ENCODE measurements at places on chromosomes 3 and 15.

- DNase-seq: no peak
Observed at GRCh38 chr3:152254041-152254440, 14.7 kb upstream of the MBNL1 start.

GRCh38 chr3:64505419-64505818, 182.4 kb downstream of the ADAMTS9 start:
- no peak for DNase-seq

- DNase-seq: peak; percentile 76
Observed at GRCh38 chr3:134364061-134364935, 9.9 kb downstream of the AMOTL2 start.

- DNase-seq: no peak
Observed at GRCh38 chr15:81749716-81750375, 296.0 kb downstream of the MEX3B start.

GRCh38 chr15:42106288-42106687, 11.9 kb upstream of the PLA2G4D start:
- DNase-seq: no peak

DNA sequence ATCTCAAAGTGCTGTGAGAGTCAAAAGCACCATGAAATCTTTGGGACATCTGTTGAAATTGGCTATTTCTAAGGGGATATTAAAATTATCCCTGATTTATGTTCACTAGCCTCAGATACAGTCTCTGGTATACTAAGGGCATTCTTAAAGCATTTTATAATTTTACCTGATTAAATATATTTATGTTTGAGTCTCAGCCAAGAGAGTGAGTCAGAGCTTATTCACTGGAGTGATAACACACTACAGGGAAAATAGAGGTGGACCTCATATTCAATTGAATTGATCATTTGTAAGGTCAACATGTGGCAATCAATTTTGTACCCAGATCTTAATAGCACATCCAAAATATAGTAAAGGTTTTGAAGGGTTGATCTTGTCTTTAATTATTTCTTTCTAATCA, 733.6 kb downstream of the EPHA3 start:
- DNase-seq: no peak

GRCh38 chr3:138675393-138675792, 66.8 kb downstream of the FAIM start:
- DNase-seq: no peak

- no peak for DNase-seq
Observed at GRCh38 chr3:143961342-143961741, 10.3 kb upstream of the DIPK2A start.

- peak; percentile 19 for DNase-seq
Observed at GRCh38 chr3:58497097-58497496, 5.2 kb downstream of the KCTD6 start.

GRCh38 chr3:32195995-32196540, 42.4 kb upstream of the CMTM8 start:
- no peak for DNase-seq

GRCh38 chr3:57974796-57975388, 33.3 kb upstream of the FLNB start:
- DNase-seq: no peak

DNA sequence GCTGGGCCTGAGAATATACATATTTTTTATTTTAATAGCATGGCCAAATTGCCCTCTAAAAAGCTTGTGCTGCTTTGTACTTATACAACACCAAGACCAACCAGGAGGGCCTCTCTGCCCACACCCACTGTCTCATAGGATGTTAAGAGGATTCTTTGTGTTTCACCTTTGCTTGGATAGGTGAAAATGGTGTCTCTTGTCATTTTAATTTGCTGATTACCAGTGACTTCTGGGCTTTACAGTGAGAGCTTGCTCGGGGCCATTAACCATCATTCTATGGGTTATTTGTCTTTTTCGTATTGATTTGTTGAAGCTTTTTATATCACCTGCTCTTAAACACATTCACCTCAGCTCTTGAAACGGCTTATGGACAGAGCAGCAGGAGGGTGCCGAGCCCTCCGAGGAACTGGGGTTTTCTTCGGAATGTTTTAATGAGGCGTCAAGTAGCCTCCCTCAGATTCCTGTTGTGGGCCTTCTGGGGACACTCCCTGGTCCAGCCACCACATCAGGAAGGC, 10.5 kb downstream of the PTH1R start:
- no peak for DNase-seq

- no peak for DNase-seq
Observed at GRCh38 chr15:41782371-41783282, 8.3 kb downstream of the MAPKBP1 start.

- no peak for DNase-seq
Observed at GRCh38 chr3:182782149-182782548, 11.2 kb upstream of the ATP11B start.

DNA sequence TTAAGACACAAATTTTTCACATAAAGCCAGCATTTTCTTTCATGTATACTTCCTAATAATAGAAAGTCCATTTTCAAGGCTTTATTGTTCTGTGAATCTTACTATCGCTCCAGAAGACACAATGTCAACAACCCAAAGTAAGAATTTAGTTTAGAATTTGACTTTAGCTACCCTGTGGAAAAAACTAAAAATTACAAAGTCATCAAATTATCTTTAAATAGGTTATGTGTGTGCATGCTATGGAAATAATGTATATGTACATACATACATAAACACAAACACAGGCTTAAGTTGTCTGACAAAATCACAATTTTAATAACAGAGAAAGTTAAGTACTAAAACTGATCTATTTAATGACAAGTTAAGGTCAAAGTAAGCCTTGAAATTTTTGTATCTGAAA, 20.2 kb upstream of the XXYLT1 start:
- no peak for DNase-seq

- DNase-seq: no peak
Observed at GRCh38 chr15:62549345-62549970, 384.4 kb upstream of the C2CD4B start.

GRCh38 chr15:67833710-67834511, 5.9 kb downstream of the RNU6-1 start:
- DNase-seq: peak; percentile 32

DNA sequence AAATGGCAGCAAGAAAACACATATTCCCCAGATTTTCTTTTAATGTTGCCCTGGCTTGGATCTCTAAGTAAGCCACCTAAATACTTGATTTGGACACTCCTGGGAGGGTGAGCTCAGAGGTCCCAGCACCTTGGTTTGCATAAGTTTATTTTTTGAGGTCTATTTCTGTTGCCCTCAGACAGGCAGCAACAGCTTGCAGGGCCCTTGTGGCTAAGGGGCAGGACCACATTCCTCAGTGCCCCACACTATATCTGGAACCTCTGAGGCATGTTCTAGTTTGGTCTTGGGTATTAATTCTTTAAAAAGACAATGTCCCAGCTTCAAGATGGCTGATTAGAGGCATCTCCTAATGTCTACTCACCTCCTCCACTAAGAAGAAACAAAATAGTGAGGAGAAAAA, 57.5 kb downstream of the IGSF11 start:
- DNase-seq: no peak

GRCh38 chr15:100208921-100209603, 132.7 kb downstream of the ADAMTS17 start:
- no peak for DNase-seq

- DNase-seq: peak; percentile 21
Observed at GRCh38 chr3:117019082-117019713, 309.6 kb downstream of the TUSC7 start.

Data from hypothalamus (tissue), 51 donors.